ENCODE measurements at places on chromosomes 6 and 20.

DNA sequence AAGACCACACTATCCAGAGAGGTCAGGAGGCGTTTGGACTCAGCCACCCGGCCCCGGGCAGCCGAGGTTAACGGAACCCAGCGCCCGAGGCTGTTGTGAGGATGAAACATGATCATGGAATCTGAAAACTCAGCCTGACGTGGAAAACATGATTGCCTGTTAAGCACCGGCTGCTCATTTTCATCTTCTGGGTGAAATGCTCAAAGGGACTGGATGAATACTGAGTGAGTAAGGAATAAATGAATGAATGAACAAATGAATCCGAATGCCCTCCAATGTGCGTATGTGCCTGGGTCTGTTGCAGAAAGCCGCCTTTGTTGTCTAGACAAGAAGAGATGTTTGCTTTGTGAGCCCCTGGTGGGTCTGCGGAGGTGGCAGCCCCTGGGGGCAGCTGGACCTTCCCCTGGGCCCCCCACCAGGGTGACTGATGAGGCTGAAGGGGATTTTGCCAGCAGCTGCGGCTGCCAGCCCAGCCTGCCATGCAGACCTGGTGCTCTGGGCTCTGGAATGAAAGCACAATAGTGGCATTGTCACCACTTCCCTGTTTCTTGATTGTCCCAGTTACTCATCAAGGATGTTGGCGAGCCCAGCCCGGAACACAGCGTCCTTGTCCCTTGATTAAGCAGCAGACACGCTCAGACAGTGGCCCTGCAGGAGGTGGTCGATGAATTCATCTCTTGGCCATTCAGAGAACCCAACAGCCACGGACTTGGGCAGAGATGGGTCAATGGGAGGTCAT is 211.1 kb downstream of the ANKRD60 start:
- DNase-seq = no peak

DNA sequence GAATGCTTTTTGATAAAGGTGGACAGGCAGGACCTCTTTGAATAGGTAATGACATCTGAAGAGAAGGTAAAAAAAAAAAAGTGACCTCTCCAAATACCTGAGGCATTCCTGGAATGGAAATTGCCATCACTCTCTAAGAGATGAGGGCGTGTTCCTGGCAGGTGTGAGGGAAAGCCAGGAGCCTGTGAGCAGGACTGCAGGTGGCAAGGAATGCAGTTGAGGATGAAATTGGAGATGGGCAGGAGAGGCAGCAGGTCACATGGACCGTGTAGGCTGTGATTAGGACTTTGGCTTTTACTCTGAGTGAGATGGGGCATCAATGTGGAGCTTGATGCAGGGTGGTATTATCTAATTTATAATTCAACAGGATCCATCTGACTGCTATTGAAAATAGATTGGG is 227.4 kb downstream of the LRFN2 start:
- DNase-seq = no peak

GRCh38 chr6:36334832-36335459 is 1.7 kb downstream of the BNIP5 start:
- DNase-seq = no peak

DNA sequence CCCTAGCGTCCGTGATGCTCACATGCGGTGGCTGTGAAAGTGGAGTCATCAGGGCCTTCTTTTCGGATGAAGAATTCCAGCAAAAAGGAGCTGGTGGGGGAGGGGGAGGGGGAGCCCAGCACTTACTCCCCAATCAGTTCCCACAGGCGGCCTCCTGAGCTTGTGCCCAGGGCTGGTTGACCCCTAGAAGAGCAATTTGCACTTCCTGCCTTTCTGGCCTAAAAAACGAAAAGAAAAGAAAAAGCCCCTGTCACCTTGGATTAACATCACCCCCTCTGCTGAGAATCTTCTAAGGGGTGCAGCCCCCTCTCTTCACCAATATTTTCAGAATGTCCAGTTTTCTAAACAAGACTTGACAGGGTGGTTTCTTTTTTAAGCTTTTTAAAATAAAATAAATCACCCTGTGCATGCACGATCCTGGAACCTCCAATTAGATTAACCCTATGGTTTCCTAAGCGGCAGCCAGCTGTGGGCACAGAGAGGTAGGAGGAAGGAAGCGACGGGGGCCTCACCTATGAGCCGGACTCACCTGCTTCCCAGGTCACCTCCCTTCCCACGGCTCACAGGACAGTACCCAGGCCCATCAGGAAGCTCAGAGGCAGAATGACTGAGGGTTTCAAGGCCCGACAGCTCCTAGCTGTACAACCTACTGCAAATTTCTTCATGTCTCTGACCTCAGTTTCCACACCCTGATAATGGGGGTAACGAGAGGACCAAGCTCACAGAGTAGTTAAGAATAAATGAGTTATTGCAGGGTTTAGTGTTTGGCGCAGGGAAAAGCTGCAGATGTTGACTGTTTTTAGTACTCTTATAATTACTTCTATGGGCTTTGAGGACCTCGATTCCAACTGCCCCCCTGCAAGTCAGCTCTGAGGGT is 10.5 kb upstream of the TGM2 start:
- DNase-seq = no peak

GRCh38 chr6:3321875-3322274 is 63.1 kb downstream of the PSMG4 start:
- DNase-seq = no peak

DNA sequence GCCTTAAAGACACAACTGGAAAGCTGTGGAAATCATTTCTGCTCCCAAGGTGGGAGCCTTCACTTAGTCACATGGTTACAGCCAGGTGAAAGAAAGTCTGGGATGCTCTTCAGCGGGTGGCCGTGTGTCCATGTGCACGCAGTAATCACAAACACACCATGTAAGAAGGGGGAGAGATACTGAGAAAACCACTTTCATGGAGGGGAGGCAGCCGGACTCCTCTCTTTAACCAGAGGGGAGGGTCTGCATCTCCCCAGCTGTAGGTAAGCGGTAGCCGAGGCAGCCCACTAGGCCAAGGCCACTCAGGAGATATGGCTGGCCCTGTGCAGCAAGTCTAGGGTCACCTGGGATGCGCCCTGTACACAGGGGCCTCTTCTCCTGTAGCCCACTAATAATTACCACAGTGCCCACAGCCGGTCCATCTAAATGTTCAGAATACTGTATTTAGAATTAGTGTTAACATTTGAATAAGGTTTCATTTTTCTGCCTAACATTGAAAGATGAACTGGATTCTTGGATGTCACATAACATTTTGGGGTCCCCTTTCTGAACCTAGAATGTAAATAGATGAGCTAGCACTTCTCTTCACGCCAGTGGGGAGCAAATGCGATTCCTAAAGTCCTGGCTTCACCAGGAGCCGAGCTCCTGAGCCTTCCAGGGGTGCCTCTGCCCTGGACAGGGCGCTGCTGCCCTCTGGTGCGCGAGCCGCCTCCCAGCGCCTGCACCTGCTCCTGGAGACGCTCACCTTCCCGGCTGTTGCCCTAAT is 15.9 kb downstream of the GPR31 start:
- peak; percentile 41 for DNase-seq
